ENCODE measurements at places on chromosomes 3 and 15.
A peak's percentile ranks its signal among the peaks of the same experiment; 100 is the strongest.

- no peak for DNase-seq
Observed at GRCh38 chr3:149316437-149316836, 17.0 kb downstream of the TM4SF18 start.

DNA sequence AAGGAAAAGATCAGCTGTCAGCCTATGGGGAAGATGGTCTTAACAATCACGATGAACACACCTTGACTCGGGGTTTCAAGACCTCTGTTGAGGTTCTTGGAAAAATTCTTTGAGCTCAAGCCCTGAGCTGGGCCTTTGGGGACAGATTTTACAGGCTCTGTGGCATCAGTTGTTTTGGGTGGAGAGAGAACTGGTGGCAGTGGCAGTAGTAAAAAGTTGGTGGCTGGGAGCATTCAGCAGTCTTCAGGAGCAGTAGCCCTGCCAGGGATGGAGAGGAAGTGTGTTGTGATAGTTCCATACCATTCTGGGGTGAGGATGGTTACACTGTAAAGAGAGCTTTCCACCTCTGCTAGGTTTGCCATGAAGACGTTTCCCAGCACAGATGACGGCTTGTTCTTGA is 4.9 kb upstream of the KY start:
- DNase-seq, result no peak

DNA sequence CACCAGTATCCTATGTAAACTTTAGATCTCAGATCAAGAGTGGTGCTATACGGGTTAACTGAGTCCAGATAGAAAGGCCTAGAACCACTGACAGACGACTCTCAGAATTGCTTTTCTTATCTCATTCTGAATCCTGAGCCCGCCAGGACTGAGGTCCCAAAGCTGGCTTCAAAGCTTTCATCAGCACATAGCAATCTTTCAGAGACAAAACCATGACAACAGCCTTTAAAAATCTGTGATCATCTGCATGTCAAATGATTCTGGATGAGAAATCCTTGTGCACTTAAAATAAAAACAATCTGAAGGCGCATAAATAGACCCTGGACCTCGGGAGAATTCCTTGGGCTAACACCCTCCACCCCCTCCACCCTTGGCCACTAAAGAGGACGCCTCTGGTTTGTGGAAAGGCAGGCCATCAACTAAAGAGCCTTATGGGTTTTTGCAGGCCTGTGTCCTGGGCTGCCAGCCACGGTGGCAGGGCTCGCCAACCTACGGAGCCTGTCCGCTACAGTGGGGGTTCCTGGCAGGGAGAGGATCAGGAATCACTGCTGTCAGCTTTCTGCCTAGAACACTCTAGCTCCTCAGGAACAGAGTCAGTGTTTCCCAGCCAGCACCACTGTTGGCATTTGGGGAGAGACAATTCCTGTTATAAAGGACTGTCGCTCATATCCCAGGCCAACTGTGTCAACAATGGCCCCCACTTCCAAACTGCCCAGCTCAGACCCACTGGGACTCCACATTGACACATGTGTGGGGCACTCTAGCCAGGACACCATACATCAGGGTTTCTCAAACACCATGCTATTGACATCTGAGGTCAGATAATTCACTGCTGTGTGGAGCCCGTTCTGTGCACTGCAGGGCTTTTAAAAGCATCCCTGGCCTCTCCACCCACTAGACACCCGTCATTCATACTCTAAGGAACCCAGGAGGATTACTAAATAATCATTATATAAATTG is 20.2 kb downstream of the TLE3 start:
- peak; percentile 56 for DNase-seq

DNA sequence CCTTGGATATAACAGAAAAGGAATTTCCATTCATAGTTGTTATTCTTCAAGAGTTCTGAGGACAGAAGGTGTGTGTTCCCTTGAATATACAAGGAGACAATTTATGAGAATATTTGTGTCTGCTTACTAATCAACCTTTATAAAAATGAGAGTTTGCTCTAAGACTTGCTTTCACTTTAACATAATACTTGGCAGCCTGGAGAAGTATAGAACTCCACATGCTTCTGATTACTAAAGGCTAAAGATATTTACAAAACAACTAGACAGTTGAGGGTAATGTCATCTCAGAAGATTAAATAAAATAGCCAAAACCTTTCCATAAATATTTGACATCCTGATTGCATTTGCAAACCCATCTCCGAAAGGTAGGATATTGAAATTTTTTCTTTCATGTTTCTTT is 727.1 kb upstream of the NAALADL2 start:
- DNase-seq, result no peak

GRCh38 chr3:73511571-73512525 is 112.9 kb downstream of the PDZRN3 start:
- DNase-seq, result no peak

DNA sequence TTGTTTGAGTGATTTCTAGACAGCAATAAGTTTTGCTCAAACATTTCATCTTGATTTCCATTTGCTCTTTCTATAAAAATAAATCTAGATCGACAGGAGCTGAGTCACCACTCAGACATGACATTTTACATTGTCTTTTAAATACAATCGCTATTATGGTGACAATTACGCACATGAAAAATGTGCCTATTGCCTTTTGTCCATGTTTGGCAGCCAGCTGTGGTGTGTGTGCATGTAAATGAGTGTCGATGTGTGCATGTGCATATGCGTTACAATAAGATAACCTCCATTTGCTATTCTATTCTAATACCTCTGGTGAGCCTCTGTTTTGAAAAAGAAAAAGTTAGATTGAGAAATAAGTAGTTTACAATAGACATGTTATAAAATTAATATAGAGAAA is 89.7 kb upstream of the GRM7 start:
- peak; percentile 72 for DNase-seq

DNA sequence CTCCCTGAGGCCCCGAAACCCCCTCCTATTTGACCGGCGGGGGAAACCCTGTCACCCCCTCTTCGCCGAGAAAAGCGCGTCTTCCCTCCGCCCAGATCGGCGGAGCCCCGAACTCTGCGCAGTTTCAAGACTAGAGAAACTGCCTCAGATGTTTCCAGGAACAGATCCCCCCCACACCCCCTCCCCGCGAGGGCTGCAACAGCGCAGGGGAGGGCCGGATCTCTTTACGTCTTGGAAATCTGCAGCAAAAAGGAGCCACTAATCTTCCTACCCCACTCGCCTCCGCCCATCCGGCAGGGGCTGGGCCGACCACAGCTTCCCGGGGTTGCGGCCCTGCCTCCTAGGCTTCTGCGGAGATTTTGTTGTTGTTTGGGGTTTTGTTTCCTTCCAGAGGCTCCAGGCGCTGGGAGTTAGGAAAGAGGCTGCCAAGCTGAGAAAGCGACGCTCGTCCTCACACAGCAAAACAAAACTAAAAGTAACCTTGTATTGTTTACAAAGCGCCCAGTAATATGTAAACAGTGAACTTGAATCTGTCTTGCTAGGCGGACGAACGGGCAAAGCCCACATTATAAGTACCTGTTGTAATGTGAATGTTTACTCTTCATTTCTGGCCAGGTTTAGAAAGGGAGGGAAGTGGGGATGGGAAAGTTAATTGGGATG is 2.2 kb downstream of the FOXB1 start:
- peak; percentile 53 for DNase-seq

- DNase-seq, result no peak
Observed at GRCh38 chr15:63469190-63469589, 35.2 kb upstream of the USP3 start.

DNA sequence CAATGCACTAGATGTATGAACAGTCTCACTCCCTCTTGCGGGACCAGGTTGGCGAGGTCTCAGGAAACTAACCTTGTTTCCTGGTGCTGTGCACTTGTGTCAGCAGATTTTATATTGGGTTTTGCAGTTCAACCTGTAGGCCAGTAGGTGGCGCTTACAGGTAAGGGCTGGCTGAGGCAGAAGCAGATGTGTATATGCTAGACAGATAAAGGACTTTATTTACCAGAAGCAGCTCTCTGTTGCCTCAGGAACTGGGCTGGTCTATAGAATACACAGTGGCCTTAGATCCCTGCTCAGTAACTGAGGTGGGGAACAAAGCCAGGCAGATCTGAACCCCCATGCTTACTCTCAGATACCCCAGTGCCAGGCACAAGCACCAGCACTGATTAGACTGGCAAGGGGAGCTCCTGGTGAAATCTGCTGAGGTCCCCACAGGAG is 296.8 kb downstream of the DOCK3 start:
- peak; percentile 63 for DNase-seq

- DNase-seq, result no peak
Observed at GRCh38 chr15:69871511-69872134, 226.1 kb downstream of the TLE3 start.

DNA sequence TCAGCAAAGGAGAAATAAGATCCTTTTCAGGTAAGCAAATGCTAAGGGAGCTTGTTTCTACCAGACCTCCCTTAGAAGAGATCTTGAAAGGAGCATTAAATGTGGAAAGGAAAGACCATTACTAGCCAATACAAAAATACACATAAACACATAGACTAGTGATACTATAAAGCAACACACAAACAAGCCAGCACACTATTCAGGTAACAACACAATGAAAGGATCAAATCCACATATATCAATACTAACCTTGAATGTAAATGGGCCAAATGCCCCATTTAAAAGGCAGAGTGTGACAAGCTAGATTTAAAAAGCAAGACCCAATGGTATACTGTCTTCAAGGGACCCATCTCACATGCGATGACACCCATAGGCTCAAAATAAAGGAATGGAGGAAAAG is 317.6 kb downstream of the TBL1XR1 start:
- DNase-seq, result no peak

DNA sequence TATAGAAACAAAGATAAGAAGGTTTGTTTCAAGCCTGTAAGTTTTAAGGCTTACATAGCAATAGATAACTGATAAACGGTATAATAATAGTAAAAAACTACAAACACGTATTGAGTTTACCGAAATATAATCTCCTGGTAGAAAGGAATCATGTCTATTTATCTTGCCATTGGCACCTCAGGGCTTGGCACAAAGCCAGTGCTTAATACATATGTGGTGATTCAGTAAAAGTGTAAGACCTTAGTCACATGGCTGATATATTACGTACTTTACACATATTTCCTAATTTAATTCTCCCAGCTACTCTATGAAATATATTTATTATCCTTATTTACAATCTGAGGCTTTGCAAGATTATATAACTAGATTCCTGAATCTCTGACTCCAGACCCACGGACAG is 32.0 kb upstream of the SLCO3A1 start:
- DNase-seq, result no peak

DNA sequence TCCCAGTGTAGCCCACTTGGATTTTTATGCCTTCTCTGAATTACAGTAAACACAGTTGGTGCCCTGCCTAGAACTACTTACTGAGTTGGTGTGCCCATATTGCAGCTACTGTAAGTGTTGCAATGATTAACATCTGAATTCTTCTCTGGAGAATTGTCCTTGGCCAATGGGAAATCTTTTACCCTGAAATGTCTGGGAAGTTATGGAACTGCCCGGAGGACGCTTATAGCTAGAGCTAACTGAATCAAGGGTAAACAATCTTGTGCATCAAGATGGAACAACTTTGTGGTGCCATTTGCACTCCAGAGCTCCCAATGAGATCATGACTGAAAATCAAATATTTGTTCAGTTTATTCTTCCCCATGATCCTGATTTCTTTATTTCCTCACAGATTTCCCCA is 246.7 kb upstream of the CBLB start:
- no peak for DNase-seq

DNA sequence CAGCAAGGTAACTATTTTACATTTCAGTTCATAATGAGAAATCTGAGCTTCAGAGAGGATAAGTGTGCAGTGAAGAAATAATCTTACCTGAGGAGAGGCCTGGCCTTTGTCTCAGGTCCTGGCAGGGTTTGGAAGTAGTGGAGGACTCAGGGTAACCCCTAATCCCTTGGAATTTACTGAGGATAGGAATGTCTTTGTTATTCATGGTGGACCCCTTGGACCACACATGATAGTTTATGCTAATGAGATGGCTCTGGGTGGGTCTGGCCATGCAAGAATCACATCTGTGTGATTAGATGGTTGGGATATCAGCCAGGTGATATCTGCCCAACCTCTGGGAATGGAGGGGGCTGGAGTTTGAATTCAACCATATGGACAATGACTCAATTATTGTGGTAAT is 65.0 kb upstream of the DAZL start:
- peak; percentile 45 for DNase-seq

DNA sequence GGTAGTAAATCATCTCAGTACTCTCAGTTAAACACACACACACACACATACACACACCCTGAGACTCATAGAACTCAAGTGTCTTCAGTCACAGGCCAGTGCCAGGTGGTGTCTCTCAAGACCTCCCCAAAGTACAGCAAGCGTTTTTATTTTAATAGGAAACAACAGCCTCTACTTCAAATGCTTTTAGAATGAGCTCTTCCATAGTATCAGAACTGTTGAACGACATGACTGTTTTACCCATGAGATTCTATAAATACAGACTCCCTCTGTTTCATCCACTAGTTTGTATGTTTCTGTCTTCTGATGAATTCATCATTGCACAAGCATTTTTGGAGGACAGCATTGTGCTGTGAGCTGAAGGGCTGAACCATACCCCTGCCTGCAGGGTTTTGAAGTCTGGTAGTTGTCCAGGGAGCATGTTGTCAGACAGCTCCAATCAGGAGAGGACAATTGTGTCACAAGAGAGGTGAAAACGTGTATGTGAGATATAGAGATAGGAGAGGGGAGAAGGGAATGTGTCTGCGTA is 201.0 kb upstream of the BCL6 start:
- DNase-seq, result no peak

DNA sequence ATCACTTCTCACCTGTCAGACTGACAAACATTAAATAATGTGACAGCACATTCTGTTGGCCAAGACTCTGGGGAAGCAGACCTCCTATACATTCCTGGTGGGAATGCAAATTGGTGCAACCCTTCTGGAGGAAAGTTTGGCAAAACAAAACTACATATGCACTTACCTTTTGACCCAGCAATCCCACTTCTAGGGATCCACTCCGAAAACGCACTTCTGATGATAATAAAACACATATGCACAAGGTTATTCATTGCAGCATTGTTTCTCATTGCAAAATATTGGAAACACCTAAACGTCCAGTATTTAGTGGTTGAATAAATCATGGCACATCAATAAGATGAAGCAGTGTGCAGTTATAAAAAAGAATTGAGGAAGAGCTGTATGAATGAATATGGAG is 145.5 kb upstream of the ABHD17C start:
- DNase-seq, result no peak

DNA sequence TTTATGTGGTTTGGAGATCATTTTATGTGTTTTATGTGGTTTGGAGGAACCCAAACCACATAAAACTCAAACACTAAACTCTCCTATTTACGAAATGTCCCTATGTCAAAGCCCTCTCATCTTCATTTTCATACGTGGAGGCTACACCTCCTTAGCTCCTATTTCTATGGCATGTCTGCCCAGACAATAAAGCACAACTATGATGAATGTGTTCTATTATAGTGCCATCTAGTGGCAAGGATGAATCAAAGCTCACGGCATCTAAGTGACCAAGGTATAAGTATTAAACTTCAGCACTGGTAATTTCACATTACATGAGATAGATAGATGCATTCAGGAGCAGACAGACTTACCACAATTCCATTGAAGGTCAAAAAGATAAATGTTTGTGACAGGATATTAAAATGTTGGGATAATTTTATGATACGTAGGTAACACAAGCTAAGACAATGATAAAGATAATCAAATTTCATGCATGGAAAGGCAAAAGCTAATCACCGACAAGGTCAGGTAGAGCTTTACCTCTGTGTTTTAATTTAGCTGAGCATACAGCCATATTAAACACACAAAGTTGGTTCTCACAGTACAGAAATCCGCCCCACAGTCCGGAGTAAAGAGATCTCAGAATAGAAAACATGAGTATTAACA is 130.6 kb upstream of the FHIT start:
- peak; percentile 12 for DNase-seq

- peak; percentile 72 for DNase-seq
Observed at GRCh38 chr3:151439652-151440125, 21.2 kb downstream of the IGSF10 start.
